HCEC 1CT (cell line): ENCODE measurements at places on chromosomes 13 and 19.
A peak's percentile ranks its signal among the peaks of the same experiment; 100 is the strongest.

DNA sequence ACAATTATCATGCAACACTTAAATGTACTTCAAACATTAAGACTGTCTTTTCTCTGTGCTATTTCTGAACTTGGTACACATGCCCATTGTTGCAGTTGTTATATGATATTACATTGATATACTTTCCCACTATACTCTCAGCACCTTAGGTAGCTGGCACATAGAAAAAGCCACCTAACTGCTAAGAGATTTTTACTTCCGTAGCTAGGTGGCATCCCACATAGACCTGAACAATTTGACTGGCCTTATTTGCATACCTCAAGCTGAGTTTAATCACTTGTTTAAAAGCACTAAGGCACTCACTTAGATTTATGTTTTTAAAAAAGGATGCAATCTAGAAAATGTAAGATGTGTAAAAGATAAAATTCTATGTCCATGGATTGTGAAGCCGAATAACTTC is 194.2 kb downstream of the POU4F1 start:
- DNase-seq = no peak

DNA sequence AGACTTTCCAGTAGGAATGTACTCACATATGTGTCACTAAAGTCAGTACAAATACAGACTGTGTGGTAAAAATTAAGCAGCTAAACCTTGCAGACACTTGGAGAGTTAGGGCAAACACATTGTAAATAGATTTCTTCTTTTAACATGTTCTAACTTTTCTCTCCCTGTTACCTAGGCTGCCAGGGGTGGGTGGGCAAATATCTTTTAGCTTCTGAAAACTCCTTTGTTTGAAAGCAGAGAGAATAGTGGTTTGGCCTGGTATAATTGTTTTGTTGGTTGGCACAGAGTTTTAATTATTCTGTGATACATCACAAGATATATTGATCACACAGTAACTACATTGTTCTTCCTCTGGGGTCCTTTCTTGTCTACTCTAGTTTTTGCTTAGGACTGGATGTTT is 289.8 kb upstream of the DACH1 start:
- DNase-seq = no peak

DNA sequence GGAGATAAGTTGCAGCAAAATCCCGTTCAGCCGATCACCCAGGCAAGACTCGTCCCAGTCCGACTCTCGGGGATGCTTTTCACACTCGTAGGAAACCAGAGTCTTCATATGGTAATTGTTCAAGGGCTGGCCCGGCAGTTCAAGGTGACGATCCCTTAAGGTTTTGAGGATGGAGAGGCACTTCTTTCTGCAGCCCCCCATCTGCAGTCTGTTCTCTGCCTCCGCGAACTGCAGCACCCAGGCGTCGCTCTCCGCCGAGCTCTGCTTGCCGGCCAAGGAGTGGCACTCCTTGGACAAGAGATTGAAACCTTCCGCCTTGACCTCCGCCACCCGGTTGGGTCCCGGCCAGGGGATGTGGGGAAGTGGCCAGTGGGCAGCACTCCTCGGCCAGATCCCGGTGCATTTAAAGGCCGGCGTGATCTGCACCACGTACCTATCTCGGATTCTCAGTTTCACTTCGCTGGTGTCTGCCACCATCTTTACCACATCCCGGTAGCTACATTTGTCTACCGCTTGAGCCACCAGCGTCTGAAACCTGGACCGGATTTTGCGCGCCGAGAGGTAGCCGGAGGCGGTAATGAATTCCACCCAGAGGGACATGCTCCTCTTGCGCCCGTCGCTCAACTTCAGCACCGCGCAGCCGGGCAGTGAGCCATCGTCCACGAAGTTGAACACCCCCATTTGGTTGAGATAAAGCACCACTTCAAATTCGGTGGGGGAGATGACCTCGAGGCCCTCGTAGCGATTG is 1.1 kb downstream of the MAB21L1 start:
- DNase-seq = no peak

GRCh38 chr13:49859560-49859959 is 67.1 kb upstream of the KPNA3 start:
- DNase-seq = peak; percentile 98

DNA sequence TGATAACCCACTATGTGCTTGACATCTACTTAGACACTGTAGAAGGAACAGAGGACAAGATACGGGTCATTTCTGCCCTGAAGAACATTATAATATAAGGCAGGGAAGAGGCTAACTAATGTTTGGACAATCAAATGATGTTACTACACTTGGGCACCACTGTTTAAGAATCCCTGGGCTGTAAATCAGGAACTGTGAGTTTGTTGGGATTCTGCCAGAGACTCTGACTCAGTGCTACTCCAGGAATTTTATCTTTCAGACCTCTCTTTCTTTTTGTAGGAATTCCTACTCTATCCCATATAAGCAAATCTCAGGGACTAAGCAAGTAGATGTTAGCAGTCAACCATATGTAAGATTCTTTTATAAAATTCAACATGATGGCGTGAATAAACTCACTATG is 3.1 kb upstream of the ZNF471 start:
- DNase-seq = no peak

GRCh38 chr19:10433131-10433536 is 12.8 kb downstream of the PDE4A start:
- no peak for DNase-seq
